ENCODE measurements at places on chromosomes 3 and 15.

DNA sequence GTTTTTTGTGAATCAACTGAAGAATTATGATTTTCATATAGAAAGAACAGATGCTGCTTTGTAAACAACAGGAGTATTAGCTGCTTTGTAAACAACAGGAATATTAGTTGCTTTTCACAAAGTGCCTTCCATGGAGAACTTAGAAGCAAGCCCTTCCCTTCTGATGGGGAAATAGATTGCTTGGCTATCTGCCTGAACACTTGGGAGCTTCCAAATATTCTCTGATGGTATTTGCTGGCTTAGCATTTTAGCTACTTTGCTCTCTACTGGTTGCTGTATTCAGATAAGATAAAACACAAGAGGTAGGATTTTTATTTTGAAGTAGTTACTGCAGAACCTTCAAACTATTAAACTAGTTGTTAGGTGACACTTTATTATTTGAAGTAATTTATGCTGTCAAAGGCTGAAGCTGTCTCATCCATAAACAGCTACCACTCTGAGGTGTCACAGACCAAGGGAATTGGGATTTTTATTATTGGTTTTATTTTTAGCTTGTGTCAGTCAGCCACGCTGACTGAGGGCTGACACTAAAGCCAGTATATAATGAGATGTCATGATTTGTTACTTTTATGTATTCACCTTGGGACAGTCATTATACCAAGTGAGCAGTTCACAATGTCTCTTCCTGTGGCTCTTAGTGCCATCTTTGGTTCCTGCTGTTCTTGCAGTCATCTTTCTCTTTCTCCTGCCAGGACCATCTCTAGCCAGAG is 50.0 kb downstream of the ZIC1 start:
- H3K27ac ChIP-seq, result no peak overlapping the region
- no peaks in the 10 kb centered on the region for H3K4me1 ChIP-seq
- no peak for DNase-seq
- no peaks in the 10 kb centered on the region for H3K36me3 ChIP-seq
- no peak overlapping the region for H3K4me3 ChIP-seq

GRCh38 chr3:151843275-151843674 is 29.4 kb downstream of the AADAC start:
- H3K4me1 ChIP-seq, result no peaks in the 10 kb centered on the region
- no peaks in the 10 kb centered on the region for H3K36me3 ChIP-seq
- no peaks in the 10 kb centered on the region for H3K27me3 ChIP-seq
- H3K27ac ChIP-seq, result no peak overlapping the region
- DNase-seq, result no peak

- no peak overlapping the region for H3K4me3 ChIP-seq
- H3K36me3 ChIP-seq, result no peaks in the 10 kb centered on the region
- H3K27me3 ChIP-seq, result no peaks in the 10 kb centered on the region
- H3K4me1 ChIP-seq, result peaks cover 24% of the 10 kb centered on the region
- H3K27ac ChIP-seq, result no peak overlapping the region
- DNase-seq, result no peak
Observed at GRCh38 chr3:97830638-97831037, 8.8 kb downstream of the CRYBG3 start.

DNA sequence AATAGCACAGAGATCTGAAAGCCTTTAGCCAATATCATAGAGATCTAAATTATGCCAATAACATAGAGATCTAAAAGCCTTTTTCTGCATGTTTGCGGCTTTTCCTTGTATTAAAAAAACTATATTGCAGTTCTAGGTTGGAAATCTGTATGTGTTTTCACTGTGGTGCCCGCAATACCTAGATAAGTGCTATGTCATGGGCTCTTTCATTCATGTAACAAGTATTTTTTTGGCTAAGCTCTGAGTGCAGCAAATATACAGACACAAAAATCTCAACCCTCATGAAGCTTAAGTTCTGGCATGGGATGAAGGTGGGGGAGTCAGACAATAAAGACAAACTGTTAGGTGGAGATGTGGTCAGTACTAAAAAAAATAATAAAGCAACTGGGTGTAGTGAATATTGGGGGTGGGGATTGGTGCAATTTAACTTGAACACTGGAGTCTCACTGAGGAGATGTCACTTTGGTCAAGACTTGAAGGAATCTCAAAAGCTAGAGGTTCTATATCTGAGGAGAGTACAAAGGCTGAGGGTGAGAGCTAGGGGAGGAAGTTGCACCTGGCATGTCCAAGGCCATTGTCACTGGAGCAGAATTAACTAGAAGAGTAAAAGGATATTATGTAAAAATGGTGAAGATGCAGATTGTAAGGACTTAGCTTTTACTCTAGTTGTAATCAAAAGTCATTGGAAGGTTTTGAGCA is 973 bp downstream of the BUB1B start:
- H3K36me3 ChIP-seq, result peaks cover 21% of the 10 kb centered on the region
- no peak for DNase-seq
- H3K27ac ChIP-seq, result peak overlapping the region; percentile 74

- H3K27ac ChIP-seq, result no peak overlapping the region
- H3K27me3 ChIP-seq, result no peaks in the 10 kb centered on the region
- DNase-seq, result no peak
- H3K4me3 ChIP-seq, result no peak overlapping the region
- no peaks in the 10 kb centered on the region for H3K36me3 ChIP-seq
- H3K4me1 ChIP-seq, result no peaks in the 10 kb centered on the region
Observed at GRCh38 chr3:43782541-43782940, 91.8 kb downstream of the ABHD5 start.

Data from HepG2 (cell line).